SHP77 (cell line): ENCODE measurements at places on chromosomes 2 and 18.
A peak's percentile ranks its signal among the peaks of the same experiment; 100 is the strongest.

GRCh38 chr2:14706201-14706600 is 73.7 kb downstream of the LRATD1 start:
- DNase-seq = no peak

DNA sequence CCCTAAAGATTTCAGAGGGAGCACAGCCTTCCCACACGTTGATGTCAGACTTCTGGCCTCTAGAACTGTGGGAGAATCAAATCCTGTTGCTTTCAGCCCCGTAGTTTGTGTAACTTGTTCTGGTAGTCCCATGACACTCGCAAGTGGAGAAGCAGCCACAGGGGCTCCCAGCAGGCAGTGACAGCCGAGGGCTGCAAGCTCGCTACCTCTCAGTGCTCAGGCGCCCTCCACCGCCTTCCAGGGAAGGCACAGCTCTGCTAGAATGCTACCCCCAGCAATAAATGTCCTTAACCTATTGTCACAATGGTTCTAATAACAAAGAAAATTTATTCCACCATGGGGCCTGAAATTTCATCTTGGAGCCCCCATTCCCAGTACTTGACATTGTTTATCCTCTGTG is 143.1 kb upstream of the ZNF236 start:
- no peak for DNase-seq

GRCh38 chr2:40072442-40073232 is 293.6 kb upstream of the THUMPD2 start:
- DNase-seq = no peak

- DNase-seq = no peak
Observed at GRCh38 chr2:59449274-59449673, 1104.2 kb downstream of the BCL11A start.

DNA sequence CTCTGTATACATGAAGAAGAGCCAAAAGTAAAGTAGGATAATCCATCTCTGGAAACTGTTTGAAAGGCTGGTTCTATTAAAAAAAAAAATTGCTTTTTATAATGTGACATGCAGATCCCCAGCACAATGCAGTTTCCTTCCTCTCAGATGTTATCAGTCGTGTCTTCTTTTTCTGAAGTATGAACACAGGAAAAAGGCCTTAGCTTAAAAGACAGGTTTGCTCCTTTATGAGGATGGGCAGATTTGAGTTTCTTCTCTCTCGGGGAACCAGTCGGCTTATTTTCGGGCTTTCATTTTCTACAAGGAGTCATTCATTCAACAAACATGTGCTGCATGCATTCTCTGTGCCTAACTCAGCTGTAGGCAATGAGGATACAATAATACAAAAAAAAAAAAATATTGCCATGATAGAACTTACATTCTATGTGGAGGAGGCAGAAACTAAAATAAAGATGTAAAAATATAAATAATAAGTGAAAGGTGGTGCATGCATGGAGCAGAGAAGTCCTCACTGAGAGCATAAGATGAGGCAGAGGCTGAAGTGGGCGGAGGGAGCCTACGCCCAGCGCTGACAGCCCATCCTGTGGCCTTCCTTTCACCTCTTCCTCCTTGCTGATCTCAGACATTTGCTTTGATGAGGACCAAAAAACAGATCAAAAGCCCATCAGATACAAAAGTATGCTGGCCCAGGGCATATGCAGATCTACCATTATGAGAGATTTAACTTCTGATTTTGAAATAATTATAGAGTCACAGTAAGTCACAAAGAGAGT is at the start of gene CD226:
CD226 (minus strand) TSS at position 513 of the 773 bp plus-strand sequence; CDS start at position 46, 467 bp downstream.
- no peak for DNase-seq

GRCh38 chr2:233503947-233504637 is 62.5 kb downstream of the USP40 start:
- DNase-seq = no peak

GRCh38 chr2:239256350-239256743 is 144.5 kb downstream of the HDAC4 start:
- no peak for DNase-seq

GRCh38 chr2:151975460-151976414 is 123.1 kb downstream of the CACNB4 start:
- DNase-seq = no peak

GRCh38 chr2:127650785-127651380 is 4.9 kb downstream of the GPR17 start:
- no peak for DNase-seq

- peak; percentile 24 for DNase-seq
Observed at GRCh38 chr18:67217551-67218166, 298.9 kb downstream of the DSEL start.

- no peak for DNase-seq
Observed at GRCh38 chr18:59268127-59268720, 5.0 kb downstream of the RAX start.

DNA sequence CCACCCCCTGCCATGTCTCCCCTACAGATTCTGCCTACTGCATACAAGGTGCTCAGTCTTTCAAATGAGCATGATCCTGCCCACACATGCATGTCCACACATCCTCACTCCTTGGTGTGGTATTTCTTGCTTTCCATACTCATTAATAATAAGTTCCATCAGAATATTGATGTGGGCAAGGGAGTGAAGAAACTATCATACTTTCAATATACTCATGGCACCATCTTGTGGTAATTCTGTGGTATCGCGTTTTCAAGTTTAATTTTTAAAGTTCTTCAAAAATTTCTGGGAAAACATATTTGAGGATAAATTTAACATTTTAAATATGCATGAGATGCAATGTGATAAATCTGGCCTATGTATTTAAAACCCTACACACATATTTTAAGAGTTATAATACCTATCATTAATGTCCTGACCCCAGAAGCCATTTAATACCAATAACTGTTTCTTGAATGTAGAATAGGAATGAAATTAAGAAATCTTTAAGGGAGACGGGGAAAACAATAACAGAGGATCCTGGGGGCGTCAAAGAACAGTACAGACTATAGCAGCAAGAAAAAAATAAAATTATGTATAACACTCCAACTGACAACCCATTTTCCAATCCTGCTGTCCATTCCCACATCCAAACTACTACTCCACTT is 110.1 kb downstream of the ZNF385B start:
- DNase-seq = no peak

GRCh38 chr2:222703886-222704285 is 32.4 kb downstream of the MOGAT1 start:
- DNase-seq = no peak

DNA sequence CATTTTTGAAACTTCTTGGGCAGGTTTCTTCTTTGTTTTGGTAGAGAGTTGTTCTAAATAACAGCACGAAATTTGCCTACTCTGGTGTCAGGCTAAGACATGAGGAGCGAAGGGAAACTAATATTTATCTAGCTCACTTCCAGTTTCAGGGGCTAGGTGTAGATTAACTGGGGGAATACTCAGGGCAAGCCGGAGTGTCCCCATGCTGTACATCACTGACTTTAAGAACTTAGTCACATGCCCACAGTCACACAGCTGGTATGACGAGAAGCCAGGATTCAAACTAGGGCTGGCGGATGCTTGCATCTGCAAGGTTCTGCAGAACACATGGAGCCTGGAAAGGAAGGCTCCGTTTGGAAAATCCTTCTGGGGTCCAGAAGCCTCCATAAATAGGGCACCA is 133.3 kb downstream of the ALPK2 start:
- no peak for DNase-seq

- no peak for DNase-seq
Observed at GRCh38 chr2:40270372-40270771, 181.5 kb downstream of the SLC8A1 start.

- DNase-seq = no peak
Observed at GRCh38 chr2:26763019-26763418, 1.1 kb upstream of the SLC35F6 start.

DNA sequence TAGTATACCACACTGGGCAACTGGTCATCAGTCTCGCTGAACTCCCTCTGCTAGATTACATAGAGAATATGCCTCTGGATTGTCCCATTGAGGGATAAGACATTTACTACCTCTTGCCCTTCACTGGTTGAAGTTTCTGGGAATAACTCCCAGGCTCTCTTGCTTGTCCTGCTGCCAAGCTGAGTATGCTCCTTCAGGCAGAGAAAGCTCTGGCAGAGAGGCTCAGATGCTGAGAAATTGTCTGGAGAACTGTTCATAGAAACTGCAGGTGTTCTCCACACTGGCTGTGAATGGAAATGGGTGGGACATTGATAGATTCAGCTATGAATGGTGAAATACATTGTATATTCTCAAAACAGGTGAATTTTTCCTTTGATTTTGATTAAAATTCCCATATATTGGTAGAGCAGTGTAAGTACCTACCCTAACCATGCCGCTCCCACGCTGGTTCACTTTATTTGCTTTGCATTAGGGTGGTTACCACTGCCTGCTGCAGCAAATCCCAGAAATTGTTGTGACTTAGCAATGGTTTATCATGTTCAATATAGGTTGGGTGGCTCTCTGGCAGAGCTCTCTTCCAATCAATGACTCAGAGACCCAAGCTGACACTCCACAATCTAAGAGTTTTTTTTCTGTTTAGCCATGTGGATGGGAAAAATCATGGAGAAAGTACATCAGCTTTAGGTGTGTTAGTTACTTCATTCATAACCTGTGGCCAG is 36.7 kb downstream of the FAM117B start:
- no peak for DNase-seq

DNA sequence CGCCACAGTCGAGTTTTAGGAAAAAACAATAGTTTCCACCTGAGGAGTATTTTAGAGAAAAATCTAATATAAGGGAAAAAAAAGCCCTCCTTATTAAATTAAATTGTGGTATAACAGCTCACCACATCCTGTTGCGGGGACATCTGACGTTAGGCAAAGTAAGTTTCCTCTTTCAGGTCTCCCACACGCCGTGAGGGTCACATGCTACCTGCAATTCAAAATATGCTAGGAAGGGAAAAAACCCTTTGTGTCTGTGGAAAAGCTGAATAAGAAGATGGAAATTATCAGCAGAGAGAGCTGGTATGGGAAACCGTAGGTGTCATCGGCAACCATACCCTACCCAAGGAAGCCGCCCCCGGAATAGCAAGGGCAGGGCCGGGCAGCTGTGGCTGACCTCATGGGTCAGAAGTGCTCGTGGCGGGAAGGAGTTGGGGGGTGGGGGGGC is 128.0 kb downstream of the NFATC1 start:
- DNase-seq = no peak

- no peak for DNase-seq
Observed at GRCh38 chr2:216001216-216002100, 11.9 kb downstream of the MREG start.

DNA sequence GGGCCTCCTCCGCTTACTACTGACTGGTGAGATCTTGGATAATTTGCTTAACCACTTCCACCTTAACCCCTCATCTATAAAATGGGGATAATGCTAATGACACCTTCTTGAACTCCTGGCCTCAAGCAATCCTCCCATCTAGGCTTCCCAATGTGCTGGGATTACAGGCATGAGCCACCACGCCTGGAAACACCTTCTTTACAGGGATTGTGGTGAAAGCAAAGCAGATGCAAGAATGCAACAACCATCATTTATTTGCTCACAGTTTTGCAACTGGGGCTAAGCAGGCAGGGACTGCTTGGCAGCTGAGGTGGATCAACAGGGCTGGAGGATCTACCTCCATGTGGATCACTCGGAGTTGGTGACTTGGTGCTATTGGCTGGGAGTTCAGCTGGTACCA is 76.2 kb upstream of the ZNF532 start:
- no peak for DNase-seq

DNA sequence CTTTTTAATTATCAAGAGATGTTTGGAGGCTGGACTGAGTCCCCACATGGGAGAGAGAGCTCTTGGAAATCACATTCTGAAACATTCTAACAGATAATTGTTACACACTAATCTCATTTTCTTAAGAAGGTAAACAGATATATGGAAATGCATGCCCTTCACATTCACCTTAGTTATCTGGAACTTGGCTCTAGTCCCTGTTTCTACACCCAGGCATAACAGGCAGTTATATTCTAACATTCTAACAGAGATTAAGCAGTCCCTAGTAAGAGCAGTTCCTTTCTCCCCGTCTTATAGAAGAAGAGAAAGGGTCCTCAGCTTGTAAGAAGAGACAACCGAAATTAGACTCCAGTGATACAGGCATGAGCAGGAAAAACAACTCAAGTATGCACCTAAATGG is 385.4 kb downstream of the SOX11 start:
- DNase-seq = no peak

DNA sequence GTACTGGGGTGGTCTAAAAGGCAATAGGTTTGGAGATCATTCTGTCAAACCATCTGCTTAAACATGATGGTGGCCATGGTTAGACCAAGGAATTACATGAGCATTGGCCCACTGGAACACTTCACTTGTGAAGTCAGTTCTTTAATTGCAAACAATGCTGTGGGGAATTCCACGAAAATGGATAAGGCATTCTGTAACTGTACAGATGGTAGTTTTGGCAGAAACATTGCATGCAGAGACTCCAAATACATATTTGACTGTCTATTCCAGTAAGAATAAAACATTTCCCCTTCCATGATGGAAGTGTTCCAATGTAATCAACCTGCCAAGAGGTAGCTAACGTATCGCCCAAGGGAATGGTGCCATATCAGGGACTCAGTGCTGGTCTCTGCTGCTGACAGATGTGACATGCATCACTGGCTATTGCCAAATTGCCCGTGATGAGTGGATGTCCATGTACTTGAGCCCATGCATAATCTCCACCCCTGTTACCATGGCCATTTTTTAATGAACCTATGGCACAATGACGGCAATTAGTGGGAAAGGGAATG is 417.9 kb downstream of the CDH7 start:
- DNase-seq = no peak

- peak; percentile 27 for DNase-seq
Observed at GRCh38 chr2:17752892-17753802, 463 bp downstream of the SMC6 start.
